ENCODE measurements at places on chromosomes 2 and 18.
A peak's percentile ranks its signal among the peaks of the same experiment; 100 is the strongest.

- no peak overlapping the region for H3K4me3 ChIP-seq
- no peaks in the 10 kb centered on the region for H3K27me3 ChIP-seq
- no peaks in the 10 kb centered on the region for H3K4me1 ChIP-seq
- DNase-seq: no peak
- no peak overlapping the region for H3K27ac ChIP-seq
These were observed 11.0 kb downstream of the KIF5C start for GRCh38 chr2:148885988-148886387.

GRCh38 chr2:215606219-215606618, 170.4 kb upstream of the FN1 start:
- H3K27me3 ChIP-seq: no peaks in the 10 kb centered on the region
- no peaks in the 10 kb centered on the region for H3K36me3 ChIP-seq
- H3K4me1 ChIP-seq: no peaks in the 10 kb centered on the region
- H3K27ac ChIP-seq: no peak overlapping the region
- DNase-seq: no peak
- H3K4me3 ChIP-seq: no peak overlapping the region

DNA sequence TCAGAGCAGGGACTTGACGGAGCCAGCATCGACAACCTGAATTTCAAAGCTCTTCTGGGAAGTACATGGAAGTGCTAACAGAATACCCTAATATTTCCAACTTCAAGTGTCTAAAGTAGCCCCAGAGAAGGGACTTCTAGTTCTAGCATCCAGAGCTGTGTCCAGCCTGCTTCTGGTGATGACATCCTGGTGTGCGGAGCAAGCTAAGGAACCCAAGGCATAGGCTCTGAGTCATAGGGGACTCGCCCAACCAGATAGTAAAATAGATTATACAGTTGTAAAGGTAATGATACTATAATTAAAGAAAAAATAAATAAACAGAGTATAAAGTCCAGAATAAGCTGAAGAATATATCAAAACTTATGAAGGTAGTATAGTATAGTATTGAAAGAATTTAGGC, 108.1 kb upstream of the SERPINE2 start:
- no peak overlapping the region for H3K27ac ChIP-seq
- peak; percentile 24 for DNase-seq
- no peaks in the 10 kb centered on the region for H3K27me3 ChIP-seq
- peaks cover 19% of the 10 kb centered on the region for H3K4me1 ChIP-seq
- H3K4me3 ChIP-seq: no peak overlapping the region
- no peaks in the 10 kb centered on the region for H3K36me3 ChIP-seq

DNA sequence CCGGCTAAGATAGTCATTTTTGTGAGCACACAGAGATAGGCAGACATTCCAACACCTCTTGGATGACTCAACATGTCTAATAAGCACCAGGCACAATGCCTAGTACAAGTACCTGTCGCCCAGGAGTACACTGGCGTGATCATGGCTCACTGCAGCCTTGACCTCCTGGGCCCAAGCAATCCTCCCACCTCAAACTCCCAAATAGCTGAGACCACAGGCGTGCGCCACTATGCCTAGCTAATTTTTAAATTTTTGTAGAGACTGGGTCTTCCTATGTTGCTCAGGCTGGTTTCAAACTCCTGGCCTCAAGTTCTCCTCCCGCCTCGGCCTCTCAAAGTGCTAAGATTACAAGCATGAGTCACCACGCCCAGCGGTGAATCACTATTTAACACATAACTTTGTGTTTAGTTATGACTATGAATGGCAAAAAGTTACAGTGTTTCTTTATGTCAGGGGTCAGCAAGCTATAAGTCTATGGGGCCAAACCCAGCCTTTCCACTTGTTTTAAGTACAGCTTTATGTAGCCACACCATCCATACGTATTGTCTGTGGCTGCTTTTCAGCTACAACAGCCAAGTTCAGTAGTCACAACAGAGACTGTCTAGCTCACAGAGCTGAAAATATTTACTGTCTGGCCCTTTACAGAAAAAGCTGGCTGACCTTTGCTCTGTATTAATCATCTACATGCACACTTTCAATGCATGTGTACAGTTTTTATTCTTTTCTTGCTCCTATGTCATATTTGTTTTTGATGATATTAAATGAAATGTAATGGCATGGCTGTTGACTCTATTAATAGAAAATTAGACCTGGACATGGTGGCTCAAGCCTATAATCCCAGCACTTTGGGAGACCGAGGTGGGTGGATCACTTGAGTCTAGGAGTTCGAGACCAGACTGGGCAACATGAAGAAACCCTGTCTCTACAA, 18.7 kb downstream of the ORC2 start:
- H3K27ac ChIP-seq: peak overlapping the region; percentile 77
- H3K27me3 ChIP-seq: no peaks in the 10 kb centered on the region
- H3K4me3 ChIP-seq: peak overlapping the region; percentile 43
- peak; percentile 95 for DNase-seq
- peaks cover 35% of the 10 kb centered on the region for H3K4me1 ChIP-seq

DNA sequence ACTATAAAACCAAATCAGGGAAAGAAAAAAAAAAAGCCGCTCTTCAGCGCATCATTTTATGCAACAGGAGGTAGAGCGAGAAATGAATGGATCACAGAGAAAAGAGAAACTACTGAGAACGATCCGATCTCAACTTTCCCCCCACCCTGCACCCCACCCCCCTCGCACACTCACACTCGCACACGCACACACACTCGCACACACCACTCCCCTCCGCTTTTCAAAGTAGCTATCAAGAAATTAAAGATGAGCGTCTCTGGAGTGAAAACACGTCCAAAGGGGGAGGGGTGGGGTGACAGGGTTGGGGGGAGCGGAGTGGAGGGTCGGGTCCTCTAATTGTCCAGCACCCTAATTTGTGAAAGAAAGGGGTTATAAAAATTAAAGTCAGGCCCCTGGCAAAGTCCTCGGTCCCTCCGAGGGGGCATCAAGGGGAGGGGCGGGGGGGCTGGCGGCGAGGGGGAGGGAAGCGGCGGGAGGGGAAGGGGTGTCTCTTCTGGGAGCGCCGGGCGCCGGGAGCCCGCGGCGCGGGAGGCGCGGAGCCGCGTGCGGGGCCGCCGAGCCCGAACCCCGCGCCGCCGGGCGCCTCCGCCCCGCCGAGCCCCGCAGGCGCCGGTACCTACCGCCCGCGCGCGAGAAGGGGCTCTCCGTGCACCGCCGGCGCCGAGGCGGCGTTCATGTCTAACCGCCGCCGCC, 428 bp downstream of the TCF4 start:
- no peaks in the 10 kb centered on the region for H3K27me3 ChIP-seq
- no peaks in the 10 kb centered on the region for H3K4me1 ChIP-seq
- no peak overlapping the region for H3K4me3 ChIP-seq
- no peak overlapping the region for H3K27ac ChIP-seq
- DNase-seq: no peak

DNA sequence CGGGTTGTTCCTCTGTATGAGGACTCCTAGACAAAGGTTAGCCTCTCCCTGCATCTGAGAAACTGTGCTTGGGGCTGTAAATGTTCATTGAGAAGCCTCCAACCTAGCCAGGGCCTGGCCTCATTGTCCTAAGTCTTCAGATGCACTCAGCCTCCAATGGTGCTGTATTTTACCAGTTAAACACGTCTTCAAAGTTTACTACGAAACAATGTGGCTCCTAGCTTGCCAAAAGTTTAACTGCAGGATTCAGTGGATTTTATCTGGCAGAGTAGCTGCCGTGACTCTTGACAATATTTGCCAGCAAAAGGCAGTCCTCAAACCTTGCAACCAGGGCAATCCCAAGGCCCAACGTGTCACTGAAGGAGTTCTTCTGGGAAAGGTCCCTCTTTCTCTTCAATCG, 1.1 kb downstream of the PID1 start:
- no peaks in the 10 kb centered on the region for H3K36me3 ChIP-seq
- no peak overlapping the region for H3K4me3 ChIP-seq
- H3K27me3 ChIP-seq: no peaks in the 10 kb centered on the region
- no peak overlapping the region for H3K27ac ChIP-seq
- H3K4me1 ChIP-seq: peaks cover 10% of the 10 kb centered on the region
- no peak for DNase-seq

DNA sequence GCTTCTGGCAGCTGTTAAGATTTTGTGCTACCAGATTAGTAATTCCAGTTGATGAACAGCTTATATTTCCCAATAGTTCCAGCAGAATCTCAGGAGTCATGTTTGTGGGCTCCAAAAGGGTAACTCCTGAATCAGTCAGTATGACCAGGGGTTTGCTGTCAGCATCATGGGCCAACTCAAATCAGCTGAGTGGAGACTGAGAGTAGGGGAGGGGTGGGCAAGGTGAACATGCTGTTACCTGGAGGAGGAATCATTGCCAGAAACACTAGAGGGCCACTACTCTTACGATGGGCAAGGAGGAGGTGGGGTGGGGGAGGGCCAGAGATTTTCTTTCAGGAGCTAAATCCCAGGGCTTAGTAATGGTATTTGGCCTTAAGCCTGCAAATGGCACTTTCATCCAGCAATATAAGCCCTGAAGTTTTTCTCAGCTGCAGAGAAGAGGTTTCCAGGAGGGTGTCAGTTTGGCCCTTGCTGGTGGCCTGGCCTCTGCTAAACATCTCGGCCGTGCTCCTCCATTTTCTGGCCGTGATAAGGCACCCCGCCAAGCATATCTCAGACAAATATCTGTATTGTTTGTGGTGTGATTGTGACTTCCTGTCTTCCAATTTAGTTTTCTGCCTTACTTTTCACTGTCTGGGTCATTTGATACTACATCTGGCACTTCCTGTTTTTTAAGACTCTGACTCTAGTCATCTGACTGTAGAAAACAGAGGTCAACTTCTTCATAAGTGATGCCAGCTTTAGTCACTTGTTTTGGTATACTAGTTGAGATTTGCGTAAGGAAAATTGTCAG, 120.5 kb upstream of the CXCR4 start:
- no peak overlapping the region for H3K27ac ChIP-seq
- DNase-seq: no peak
- no peaks in the 10 kb centered on the region for H3K36me3 ChIP-seq

GRCh38 chr2:168717790-168718502, 84.5 kb upstream of the NOSTRIN start:
- no peaks in the 10 kb centered on the region for H3K27me3 ChIP-seq
- H3K4me1 ChIP-seq: no peaks in the 10 kb centered on the region
- no peak overlapping the region for H3K4me3 ChIP-seq

DNA sequence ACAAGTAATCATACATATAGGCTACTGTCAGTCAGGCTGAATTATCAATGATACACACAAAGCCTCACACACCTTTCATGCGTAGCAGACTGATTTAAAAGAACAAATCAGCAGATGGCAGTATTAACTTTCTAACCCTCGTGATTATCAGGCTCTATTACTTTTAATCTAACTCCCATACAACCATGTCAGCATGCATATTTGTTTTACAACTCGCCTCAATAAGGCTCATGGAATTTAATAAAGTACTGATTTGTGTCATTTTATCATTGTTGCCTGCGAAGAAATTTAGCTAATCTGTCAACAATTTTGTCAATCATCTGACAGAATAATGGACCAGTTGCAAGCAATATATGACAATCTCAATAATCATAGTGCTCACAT, 82.8 kb downstream of the SLC25A12 start:
- peak; percentile 8 for DNase-seq
- 0 out of 2 replicates have a peak, but pooled peaks cover 5% of the 10 kb centered on the region for H3K36me3 ChIP-seq
- H3K27ac ChIP-seq: no peak overlapping the region
- no peak overlapping the region for H3K4me3 ChIP-seq
- peaks cover 15% of the 10 kb centered on the region for H3K4me1 ChIP-seq

DNA sequence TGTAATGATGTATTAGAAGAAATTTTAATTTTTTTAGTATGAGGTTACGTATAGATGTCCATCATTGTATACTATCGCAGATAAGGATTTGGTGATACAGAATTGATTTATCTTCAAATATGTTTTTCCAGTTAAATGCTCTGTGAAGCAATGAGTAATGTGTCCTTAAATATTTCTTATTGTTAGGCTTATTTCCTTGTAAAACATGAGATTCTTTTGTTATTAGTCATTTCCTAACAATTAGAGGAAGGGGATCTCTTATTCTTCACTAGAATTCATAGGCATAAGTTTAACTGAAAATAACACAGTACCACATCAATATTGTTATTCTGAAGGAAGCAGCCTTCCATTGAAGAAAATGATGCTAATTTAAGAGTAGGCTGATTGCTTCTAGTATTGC, 15.5 kb upstream of the OTX1 start:
- H3K27me3 ChIP-seq: no peaks in the 10 kb centered on the region
- no peak overlapping the region for H3K4me3 ChIP-seq
- no peaks in the 10 kb centered on the region for H3K36me3 ChIP-seq
- no peak overlapping the region for H3K27ac ChIP-seq
- H3K4me1 ChIP-seq: no peaks in the 10 kb centered on the region

DNA sequence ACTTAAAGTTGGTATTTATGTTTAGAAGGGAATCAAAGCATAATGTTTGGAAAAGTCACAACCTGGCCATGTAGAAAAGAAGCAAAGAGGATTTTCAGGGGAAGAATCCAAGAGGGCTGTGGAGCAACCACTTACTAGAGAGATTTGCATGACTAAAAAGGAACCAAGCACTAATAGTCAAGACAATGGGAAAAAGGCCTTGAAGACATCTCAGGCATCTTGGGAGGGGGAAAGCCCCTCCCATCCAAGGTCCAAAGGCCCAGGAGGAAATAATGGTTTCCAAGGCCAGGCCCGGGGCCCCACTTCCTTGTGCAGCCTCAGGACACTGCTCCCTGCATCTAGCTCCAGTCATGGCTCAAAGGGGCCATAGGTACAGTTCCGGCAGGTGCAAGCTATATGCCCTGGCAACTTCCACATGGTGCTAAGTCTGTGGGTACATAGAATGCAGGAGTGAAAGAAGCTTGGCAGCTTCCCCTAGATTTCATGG, 128.1 kb downstream of the EIPR1 start:
- H3K27me3 ChIP-seq: no peaks in the 10 kb centered on the region
- H3K4me3 ChIP-seq: no peak overlapping the region
- no peak for DNase-seq
- H3K36me3 ChIP-seq: no peaks in the 10 kb centered on the region

GRCh38 chr2:74387346-74387745, 7.2 kb upstream of the DCTN1 start:
- H3K4me3 ChIP-seq: no peak overlapping the region
- H3K27ac ChIP-seq: no peak overlapping the region
- H3K36me3 ChIP-seq: no peaks in the 10 kb centered on the region
- no peak for DNase-seq
- H3K27me3 ChIP-seq: no peaks in the 10 kb centered on the region

GRCh38 chr2:1438972-1439371, 25.7 kb downstream of the TPO start:
- no peak overlapping the region for H3K4me3 ChIP-seq
- H3K36me3 ChIP-seq: no peaks in the 10 kb centered on the region
- no peak for DNase-seq
- H3K27me3 ChIP-seq: no peaks in the 10 kb centered on the region

- H3K36me3 ChIP-seq: no peaks in the 10 kb centered on the region
- H3K4me3 ChIP-seq: no peak overlapping the region
- H3K4me1 ChIP-seq: no peaks in the 10 kb centered on the region
- DNase-seq: no peak
- no peaks in the 10 kb centered on the region for H3K27me3 ChIP-seq
These were observed 33.9 kb downstream of the RBMS1 start for GRCh38 chr2:160459538-160460332.

DNA sequence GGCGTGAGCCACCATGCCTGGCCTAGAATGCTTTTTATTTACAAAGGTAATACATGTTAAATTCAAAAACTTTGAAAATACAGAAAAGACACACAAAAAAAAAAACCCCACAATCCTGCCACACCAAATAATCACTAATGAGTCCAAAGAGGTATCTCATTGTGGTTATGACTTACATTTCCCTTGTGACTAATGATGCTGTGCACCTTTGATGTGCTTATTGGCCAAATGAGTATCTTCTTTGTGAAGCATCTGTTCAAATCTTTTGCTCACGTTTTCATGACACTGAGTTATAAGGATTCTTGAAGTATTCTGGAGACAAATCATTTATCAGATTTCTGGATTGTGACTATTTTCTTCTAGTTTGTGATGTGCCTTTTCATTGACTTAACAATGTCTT, 6.4 kb upstream of the NLRC4 start:
- H3K27me3 ChIP-seq: no peaks in the 10 kb centered on the region
- no peak overlapping the region for H3K27ac ChIP-seq
- H3K4me3 ChIP-seq: no peak overlapping the region
- no peaks in the 10 kb centered on the region for H3K4me1 ChIP-seq
